ENCODE measurements at places on chromosomes 6 and 20.

GRCh38 chr6:29959467-29959866 is 17.1 kb downstream of the HLA-A start:
- DNase-seq, result no peak

GRCh38 chr20:57810511-57811373 is 100.9 kb upstream of the PMEPA1 start:
- DNase-seq, result no peak

DNA sequence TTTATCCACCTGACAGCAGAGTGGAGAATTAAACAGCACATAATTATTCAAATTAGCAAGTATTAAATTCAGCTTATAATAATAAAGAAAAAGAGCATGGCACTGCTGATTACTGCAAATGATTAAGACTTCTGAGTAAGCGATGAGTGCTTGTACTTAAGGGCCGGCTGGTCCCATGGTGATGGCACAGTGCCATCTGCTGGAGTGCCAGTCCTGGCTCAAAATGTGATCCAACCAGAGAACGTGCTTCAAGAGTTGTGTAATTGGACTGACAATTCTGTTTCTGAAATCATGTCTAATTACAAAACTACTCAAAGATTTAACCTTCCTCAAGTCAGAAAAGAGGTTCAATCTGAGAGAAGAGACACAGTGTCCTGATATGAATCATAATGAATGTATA is 181.6 kb upstream of the RGS17 start:
- DNase-seq, result no peak

GRCh38 chr20:8948442-8949020 is 120.4 kb upstream of the PLCB4 start:
- no peak for DNase-seq

GRCh38 chr6:79626811-79627210 is 4.3 kb upstream of the SH3BGRL2 start:
- no peak for DNase-seq

GRCh38 chr20:58664883-58665282 is 13.8 kb downstream of the STX16 start:
- DNase-seq, result no peak

GRCh38 chr6:36350681-36351571 is 14.2 kb upstream of the BNIP5 start:
- no peak for DNase-seq

- no peak for DNase-seq
Observed at GRCh38 chr20:57611586-57612311, 8.5 kb downstream of the ZBP1 start.

GRCh38 chr6:72675396-72675795 is 53.5 kb downstream of the KCNQ5 start:
- DNase-seq, result no peak

GRCh38 chr20:56875052-56875659 is 246.1 kb downstream of the TFAP2C start:
- DNase-seq, result no peak

DNA sequence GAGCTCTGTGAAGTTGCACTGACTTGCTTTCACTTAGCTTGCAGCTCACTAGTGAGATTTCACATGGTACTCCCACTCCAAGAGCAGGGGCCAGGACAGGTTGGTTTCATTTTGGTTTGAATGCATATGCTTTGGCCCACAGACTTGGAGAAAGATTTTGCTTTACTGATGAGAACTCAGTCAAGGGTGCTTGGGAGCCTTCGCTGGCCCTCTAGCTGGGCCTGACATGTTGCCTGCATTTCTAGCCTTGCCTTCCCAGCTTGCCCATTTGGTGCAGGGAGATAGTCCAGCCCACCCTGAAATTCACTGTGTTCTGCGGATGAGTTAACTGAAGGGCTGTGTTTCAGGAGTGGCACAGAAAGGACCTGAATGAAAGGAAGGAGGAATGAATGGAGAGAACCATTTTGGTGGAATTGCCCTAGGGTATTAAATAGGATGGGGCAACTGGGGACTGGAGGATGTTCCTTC is 1.9 kb downstream of the SGK1 start:
- DNase-seq, result no peak

DNA sequence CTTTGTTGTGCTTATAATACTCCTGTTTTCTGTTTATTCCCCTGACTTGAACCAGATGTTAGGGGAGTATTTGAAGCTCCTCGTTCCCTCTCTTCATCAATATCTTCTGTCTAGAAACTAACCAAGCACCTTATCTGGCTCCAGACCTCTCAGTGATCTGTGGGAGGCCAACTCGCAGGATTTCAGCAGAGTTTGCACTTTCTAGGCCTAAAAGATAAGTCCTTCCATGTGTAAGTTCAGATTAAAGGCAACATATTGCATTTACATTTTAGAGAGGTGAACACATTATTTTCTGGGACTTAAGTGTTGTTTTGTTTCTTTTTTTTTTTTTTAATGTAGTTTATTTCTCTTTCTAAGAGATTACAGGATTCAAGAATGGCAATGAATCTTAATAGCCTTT is 139.4 kb upstream of the AKAP12 start:
- no peak for DNase-seq

- no peak for DNase-seq
Observed at GRCh38 chr6:150636808-150637207, 37.1 kb downstream of the PLEKHG1 start.

DNA sequence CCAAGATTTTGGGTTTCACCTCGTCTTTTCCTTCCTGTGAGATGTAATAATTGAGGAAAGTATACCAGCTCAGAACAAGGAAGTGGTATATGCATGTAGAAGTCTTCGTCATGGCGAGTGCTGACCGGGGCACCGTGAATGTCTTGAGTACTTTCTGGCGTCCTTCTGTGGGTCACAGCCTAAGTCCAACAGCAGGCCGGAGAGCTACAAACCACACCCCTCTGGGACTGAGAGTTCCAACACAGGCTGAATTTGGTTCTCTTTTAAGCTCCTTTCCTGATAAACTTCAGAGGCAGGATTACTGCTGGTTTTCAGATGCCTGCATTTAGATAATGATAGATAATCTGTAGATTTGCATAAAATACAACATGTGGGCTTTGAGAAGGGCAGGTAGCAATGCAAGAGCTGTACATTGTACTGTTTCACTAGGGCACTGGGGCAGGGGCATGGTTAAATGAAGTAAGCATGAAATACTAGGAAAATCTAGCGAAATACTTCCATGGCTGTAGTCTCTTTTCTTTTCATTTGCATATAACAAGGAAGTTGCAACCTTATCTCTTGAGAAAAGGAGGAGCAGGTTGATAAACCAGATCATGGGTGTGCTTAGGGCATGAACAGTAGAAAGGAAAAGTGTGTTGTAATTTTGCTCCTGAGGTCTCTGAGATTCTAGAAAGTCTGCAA is at the start of gene ADTRP:
TSS of gene ADTRP (minus strand) at position 156 of the 681 bp plus-strand sequence. CDS start at position 112, 44 bp downstream.
- DNase-seq, result no peak

DNA sequence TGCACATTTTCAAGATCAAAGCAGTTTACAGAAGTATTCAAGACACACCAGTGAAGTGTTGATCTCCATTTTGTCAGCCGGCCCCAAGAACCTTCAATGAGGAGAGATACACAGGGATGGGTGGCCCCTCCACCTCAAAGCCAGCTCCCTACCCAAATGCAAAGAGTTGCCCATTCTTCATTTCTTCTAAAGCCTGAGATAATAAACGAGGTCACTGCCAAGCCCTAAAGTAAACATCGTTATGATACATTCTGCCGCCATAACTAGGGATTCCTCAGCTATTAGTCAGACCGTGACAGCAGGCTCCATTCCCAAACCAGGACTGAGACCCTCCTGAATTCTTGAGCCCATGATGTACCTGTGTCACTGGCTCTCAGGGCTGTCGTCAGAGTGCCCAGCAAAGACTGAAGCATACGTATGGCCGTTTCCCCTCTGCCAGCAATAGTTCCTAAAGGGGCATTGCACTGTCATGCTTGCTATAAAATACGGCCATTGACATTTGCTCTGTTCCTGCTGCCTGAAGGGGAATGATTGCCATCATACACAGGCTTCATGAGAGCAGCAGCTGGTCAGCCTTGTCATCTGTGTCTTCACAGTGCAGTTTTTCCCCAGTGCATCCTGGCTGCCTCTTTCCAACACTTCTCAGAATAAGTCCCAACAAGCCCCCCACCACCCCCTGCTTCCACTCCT is 41.7 kb downstream of the ISM1 start:
- DNase-seq, result no peak

- no peak for DNase-seq
Observed at GRCh38 chr6:136956590-136957544, 34.8 kb downstream of the SLC35D3 start.

GRCh38 chr20:51512645-51513044 is 29.9 kb downstream of the NFATC2 start:
- no peak for DNase-seq

- no peak for DNase-seq
Observed at GRCh38 chr6:170394980-170395379, 88.4 kb downstream of the FAM120B start.

GRCh38 chr6:79896075-79896449 is 51.3 kb downstream of the ELOVL4 start:
- no peak for DNase-seq

GRCh38 chr6:1796706-1797529 is 187.2 kb downstream of the FOXC1 start:
- DNase-seq, result no peak

DNA sequence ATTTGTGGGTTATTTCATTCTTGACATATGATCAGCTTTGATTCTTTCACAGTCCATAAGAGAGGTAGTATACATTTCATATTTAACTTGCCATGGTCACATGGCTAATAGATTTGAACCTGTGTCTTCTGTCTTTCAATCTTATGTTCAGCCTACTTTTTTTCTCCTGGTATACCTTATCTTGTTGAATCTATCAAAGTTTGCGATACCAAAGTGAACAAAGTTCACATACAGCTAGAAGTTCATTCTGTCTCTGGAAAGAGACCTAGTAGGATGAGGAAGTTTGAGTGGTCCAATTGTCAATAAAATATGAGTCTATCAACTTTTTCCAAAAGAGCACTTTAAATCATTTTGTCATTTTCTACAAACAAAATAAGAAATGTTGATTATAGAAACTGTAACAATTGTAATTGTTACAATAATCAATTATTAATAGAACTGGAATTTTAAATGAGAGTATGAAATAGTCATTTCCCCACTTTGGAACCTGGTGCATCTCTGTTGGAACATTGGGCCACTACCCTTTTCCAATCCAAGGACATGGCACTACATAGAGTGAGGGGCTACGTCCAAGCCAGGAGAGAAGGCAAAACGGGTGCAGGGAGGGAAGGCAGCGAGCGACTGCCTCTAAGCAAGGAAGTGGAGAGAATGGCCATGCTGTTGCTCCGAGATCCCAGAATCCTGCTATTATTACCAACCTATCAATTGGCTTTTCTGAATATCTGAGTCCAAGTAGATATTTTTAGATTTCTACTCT is 194.2 kb upstream of the FOXQ1 start:
- no peak for DNase-seq

DNA sequence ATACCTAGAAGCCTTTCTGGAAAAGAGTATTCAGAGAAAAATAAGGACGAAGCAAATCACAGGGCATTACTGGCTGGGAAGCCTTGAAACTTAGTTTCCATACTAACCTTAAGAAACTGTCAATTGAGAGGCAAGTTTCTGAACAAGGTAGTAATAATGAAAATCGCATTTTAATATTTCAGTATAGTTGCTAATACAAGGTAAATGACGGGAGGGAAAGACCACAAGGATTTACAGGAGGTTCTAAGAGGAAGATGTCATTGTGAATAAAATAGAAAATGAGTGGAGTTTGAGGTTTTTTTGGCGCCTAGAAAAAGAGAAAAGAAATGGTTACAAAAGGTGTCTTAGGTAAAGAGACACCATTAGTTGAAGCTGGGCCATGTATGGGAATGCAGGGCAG is 53.9 kb upstream of the AIG1 start:
- DNase-seq, result no peak

GRCh38 chr6:10621213-10621612 is 73.2 kb downstream of the C6orf52 start:
- DNase-seq, result no peak

DNA sequence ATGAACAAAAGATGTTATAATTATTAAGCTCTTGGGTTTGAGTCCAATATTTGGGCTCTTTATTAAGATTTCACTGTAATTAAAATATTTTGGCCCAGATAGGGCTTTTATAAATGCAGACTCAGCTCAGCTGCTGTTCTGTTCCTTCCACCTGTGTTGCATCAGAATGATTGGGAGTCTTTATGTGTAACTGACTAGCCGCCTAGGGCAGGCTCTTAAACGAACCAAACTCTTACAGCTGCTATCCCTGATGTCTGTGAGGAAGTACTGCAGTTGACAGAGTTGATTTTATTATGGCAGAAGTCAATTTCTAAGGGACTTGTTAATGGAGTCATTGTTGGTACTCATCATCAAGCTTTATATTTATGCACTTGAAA is 144.7 kb downstream of the MYO6 start:
- DNase-seq, result no peak

- no peak for DNase-seq
Observed at GRCh38 chr20:53370345-53370961, 223.2 kb downstream of the ZNF217 start.

GRCh38 chr6:159110013-159110412 is 59.2 kb upstream of the FNDC1 start:
- DNase-seq, result no peak

GRCh38 chr20:53302695-53303412 is 290.8 kb downstream of the ZNF217 start:
- DNase-seq, result no peak

DNA sequence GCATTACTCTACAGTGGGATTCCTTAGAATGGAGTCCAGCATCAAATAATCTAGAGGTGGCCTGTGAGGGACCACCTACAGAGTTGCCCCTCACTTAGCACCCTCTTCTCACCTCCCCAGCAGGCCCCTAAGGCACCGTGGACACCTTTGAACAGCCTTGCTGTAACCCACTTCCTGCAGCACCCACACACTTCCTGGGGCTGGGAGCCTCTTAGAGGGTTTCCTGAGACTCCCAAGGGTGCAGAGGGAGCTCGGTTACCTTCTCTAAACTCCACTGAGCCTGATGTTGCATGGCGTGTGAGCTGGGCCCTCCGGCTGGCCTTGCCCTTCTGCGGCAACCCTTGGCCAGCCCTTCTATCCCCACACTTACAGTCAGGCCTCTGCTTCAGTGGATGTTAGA is 7.3 kb upstream of the SIRPG start:
- no peak for DNase-seq

All from stimulated activated CD8-positive, alpha-beta memory T cell treated with anti-CD3 and anti-CD28 coated beads, Interleukin-7, amount 100 ng/mL, for 1 hour (primary cell).